ENCODE measurements at places on chromosomes 7 and 10.

- no peak for DNase-seq
Measured at GRCh38 chr7:152865461-152865860, 105.9 kb downstream of the ACTR3B start.

GRCh38 chr7:104156842-104157277 lies 51.0 kb downstream of the ORC5 start:
- no peak for DNase-seq

DNA sequence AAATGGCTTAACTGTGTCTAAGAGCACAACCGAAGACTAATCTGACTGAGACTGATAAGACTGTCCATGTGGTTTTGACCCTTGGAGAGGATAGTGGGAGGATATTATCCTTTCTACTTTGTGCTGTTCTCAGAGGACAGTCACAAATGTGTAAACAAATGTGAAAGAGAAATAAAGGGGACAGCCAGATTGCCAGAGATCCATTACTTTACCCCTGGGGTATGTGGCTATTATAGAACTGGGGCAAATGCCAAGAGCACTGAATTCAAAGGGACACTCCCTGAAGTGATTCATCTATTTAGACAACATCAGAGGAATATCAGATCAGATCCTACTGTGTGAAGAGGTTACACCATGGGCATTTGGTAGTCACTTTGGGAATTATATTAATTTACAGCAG lies 154.7 kb downstream of the RNLS start:
- no peak for DNase-seq

DNA sequence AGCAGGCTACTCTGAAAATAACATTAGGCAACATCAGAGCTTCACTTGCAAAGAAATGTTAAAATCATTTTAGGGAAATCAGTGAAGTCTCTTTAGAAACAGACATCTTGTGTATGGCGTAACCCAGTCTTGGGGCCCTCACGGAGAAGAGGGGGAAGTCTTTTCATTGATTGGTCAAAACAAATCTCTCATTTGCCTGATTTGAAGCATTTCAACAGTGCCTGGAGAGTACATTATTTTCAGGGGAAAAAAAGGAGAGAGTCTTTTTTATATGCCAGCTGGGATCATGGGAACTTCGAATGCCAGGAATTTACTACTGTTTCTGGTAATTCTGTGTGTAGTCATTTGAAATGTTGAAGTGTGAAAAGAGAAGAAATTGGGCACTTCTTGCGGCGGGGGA lies 471.4 kb downstream of the PLXDC2 start:
- DNase-seq, result no peak

GRCh38 chr10:5555881-5556280 lies 31.1 kb downstream of the CALML3 start:
- DNase-seq, result no peak

Data from naive thymus-derived CD8-positive, alpha-beta T cell (primary cell).